Midbrain (tissue), 1 donor: ENCODE measurements at places on chromosomes 7 and 10.
A peak's percentile ranks its signal among the peaks of the same experiment; 100 is the strongest.

- peak; percentile 24 for DNase-seq
Observed at GRCh38 chr7:117014673-117015133, 61.4 kb downstream of the ST7 start.

DNA sequence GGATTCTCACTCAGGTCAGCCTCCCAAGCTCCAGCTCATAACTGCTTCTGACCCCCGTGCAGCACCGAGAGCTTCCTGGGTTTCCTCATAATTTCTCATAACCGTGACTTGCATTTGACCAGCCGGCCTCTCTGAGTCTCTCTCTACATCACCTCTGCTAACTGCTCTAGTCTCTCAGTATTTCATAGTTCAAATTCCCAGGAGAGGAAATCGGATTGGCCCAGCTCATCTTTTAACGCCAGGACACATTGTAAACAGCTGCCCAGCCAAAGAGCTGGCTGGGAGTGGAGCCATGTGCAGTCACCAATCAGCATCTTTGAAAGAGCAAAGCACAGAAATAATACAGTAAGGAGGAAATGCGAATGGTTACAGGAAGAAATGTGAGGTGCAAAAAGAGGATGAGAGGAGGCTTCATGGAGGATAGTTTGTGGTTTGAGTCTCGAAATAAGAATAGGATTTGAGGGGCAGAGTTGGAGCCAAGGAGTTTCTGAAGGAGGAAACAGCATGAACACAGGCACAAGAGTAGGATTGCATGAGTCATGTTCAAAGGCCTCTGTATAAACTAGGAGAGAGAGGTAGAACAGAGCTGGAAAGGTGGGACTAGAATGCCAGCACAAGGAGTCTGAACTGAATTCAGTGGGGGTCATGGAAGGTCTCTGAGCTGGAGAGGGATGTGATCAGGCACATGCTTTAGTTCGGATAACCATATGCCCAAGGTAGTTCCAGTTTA lies 15.2 kb upstream of the LBX1 start:
- no peak for DNase-seq

DNA sequence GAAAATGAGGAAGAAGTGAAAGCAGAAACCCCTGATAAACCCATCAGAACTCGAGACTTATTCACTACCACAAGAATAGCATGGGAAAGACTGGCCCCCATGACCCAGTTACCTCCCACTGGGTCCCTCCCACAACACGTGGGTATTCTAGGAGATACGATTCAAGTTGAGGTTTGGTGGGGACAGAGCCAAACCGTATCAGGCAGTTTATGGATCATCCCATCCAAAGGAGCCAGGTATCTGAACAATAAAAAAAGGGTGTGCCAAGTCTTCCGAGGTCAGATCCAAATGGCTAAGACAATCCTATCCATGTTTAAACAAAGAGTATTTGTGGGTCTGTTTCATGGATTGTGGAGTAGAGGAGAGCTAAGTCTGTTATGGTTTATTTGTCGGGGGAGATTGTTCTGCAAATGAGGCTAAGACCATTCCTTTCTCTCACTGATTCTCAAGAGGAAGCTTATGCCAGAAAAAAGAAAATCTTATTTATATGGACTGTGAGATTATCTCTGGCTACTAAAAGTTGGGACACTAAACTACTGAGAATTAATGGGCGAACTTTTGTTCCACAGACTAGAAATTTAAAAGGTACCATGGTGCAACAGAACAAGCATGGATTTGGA lies 203.7 kb downstream of the IPMK start:
- no peak for DNase-seq

- no peak for DNase-seq
Observed at GRCh38 chr10:108582888-108583287, 1340.4 kb downstream of the XPNPEP1 start.

- no peak for DNase-seq
Observed at GRCh38 chr10:114257498-114257897, 18.4 kb downstream of the VWA2 start.

- DNase-seq: no peak
Observed at GRCh38 chr10:132960631-132961419, 18.5 kb upstream of the CFAP46 start.

DNA sequence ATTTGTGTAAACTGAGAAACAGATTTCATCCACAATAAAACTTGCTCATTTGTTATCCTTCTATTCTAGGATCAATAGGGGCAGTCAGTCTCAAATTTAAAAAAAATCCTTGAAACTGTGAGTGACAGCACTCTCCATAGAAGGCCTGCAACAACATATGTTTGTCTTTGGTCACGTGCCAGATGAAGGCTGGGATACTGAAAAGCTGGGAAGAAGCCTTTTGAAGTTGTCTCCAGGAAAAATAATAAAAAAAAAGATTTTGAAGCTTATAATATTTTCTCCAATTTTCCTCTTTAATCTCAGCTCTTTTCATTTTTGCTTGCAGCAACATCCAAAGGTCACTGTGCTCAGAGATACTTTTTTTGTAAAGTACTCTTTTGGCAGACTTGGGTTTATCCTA lies 128.6 kb upstream of the SLC26A5 start:
- no peak for DNase-seq

- no peak for DNase-seq
Observed at GRCh38 chr7:139230484-139230773, 608 bp upstream of the UBN2 start.

GRCh38 chr7:36110584-36110983 lies 42.5 kb upstream of the EEPD1 start:
- DNase-seq: no peak

GRCh38 chr10:132500781-132501415 lies 36.7 kb upstream of the INPP5A start:
- no peak for DNase-seq

- DNase-seq: no peak
Observed at GRCh38 chr7:45151131-45151684, 6.4 kb upstream of the RAMP3 start.

DNA sequence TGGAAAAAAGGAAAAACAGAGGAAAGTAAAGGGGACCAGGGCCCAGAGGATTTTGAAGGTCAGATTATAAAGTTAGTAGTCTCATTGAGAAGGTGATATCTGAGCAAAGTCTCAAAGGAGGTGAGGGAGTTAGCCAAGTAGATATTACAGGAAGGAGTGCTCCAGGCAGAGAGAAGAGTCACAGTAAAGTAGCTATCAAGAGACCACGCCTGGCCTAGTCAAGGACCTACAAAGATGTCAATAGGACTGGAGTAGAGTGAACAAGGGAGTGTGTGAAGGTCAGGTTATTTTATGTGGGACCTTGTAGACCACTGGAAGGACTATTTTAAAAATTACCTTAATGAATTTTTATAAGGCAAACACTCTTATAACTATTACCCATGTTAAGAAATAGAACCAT lies 64.8 kb downstream of the TPST1 start:
- no peak for DNase-seq

DNA sequence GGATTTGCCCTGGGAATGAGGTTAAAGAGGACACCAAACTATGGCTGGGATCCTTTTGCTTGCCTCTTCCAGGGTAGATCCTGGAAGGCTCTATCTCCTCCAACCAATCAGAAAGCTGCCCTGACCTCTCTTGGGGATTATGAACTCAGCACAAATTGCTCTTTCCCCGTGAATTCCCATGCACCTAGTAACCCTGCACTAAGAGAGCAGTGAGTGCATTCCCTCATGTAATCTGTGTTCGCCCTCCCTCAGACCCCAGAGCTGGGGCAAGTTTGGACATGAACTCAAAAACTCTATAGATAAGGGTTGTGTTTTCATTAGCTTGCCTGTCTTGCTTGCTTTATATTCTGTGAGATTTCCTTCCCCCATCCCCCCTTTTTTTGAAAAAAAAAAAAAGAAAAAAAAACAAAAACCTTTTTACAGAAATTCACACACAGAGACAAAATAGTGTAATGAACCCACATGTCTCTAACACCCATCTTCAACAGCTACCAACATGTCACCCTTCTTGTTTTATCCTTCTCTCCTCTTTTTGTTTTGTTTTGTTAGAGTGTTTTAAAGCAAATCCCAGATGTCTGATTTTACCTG lies 225.5 kb upstream of the TCF7L2 start:
- no peak for DNase-seq
